Mesothelial cell of epicardium (in vitro differentiated cells): ENCODE measurements at places on chromosomes 2 and 18.
A peak's percentile ranks its signal among the peaks of the same experiment; 100 is the strongest.

DNA sequence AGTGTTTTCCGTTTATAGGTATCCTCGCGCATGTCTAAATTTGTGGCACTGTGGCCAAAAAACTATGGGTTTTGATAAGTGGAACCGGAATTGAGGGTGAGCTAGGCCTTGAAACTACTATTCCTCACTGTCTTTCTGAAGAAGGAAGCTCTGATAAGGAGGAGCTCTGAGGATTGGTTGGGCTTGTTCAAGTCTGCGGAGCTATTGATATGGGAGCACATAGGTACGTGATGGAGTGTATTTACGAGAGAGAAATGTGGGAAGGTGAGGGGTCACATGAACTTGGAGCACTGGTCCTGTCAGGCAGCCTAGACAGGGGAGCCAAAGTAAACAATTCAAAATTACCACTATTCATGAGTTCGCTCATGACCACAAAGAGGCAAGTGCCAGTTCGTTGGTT, 131.4 kb downstream of the BABAM2 start:
- no peak for DNase-seq

DNA sequence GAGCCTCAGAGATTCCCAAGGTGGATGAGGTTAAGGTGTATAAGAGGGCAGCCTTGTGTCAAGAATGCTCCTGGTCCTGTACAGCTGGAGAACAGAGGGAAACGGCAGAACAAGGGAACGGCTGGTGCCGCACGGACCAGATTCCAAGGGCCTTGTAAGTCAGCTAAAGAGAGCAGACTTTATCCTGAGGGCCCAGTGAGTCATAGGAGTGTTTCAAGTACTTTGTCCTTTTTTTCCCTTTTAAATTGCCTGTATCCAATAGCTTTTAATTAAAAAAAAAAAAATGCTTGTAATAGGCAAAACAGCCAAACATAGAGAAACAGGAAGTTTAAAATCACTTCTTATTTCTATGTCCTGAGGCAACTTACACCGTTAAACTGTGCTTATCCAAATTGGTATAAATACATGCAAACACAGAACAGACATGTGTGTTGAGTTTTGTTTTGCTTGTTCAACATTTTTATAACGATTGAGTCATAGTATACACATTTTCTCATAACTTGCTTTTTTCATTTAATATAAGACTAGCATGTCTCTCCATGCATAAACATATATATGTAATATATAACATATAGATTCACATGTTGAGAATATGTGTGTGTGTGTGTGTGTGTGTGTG, 42.1 kb upstream of the EVA1A start:
- DNase-seq: no peak

GRCh38 chr18:48297139-48297538, 112.0 kb downstream of the ZBTB7C start:
- no peak for DNase-seq

DNA sequence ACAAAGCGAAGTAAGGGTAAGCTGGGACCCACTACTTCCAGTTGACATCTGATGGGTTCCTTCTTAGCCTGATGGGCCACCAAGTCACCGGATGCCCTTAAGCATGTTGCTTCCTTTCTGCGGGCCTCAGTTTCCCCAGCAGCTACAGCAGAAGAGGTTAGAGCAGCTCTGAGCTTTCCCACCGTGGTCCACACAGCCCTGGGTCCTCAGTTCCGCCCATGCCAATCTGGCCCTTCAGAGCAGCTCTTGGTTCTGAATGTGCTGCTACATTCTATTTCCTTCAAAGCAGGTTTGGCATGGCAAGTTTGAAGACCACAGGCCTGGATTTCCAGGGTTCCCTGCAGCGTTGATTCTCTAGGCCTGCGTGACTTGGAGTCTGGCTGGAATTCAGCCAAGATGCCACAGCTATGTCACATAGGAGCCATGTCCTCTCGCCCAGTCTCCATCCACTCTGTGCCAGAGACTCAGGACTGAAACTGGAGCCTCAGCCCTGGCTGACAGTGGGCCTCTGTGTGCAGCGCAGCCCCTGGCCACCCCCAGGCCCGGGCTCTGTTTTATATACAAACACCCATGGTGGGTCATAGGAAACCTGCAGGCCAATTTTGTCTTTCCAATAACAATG, 79.6 kb downstream of the TFCP2L1 start:
- DNase-seq: no peak

- no peak for DNase-seq
These were observed 53.9 kb upstream of the NRP2 start for GRCh38 chr2:205628422-205628821.

DNA sequence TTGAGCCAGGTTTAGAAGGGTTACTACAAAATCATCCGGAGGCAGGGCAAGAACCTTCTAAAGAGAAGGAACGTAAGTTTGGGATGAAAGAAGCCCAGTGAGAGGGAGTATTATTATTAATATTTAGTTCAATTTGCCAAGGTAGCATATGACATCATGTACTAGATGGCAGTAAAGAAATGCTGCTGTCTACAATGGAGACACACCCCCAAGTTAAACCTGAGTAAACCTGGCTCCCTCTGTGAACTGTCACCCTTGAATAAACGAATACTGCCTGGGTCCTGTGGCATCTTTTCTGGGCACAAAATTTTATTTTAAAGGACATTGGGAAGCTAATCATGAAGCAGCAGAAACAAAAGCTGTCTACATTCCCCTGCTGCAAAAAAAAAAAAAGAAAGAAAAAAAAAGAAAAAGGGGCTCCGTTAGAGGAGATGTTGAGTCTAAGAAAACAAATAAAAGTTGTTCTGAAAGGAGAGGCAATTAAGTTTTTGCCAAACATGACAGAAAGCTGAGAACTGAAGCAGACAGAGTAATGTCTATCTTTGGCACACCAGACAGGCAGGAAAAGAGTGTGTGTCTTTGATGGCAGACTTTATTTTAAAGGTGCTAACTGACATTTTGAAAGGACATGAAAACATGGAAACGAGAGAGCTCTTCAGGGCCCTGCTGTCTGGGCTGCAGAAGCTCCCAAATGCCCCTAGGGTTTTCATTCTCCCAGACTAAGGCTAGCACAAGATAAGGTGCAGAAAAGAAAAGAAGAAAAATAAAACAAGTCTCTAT, 557.7 kb upstream of the CHAC2 start:
- DNase-seq: no peak

- DNase-seq: no peak
These were observed 57.4 kb upstream of the B3GNT7 start for GRCh38 chr2:231337807-231338759.

- DNase-seq: no peak
These were observed 101.1 kb downstream of the DPP4 start for GRCh38 chr2:161972866-161973265.

- no peak for DNase-seq
These were observed 12.5 kb downstream of the FIGN start for GRCh38 chr2:163723348-163723747.

GRCh38 chr2:144071461-144071860, 448.5 kb downstream of the ZEB2 start:
- DNase-seq: no peak

GRCh38 chr2:131031875-131032274, 61.4 kb downstream of the FAM168B start:
- no peak for DNase-seq

DNA sequence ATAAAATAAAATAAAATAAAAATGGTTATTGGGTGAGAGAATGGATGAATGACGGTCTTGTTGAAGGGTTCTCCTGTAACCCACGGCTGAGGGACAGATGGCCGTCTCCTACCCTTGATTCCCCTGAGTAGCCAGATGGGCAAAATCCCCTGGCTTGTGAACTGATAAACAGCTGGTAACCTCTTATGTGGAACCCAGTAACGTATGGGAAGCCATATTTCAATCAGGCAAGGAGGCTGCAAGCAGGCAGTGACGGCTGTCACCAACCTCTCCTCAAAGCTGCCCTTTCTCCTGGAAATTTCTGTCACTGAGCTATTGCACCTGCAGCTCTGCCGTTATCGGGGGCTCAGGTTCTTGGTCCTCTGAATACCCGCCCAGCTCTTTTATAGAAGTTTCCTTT, 165.3 kb upstream of the SMAD2 start:
- DNase-seq: no peak

- DNase-seq: no peak
These were observed 83.9 kb downstream of the WDSUB1 start for GRCh38 chr2:159202568-159203071.

- DNase-seq: peak; percentile 68
These were observed 1.1 kb upstream of the TACR1 start for GRCh38 chr2:75200140-75201096.

DNA sequence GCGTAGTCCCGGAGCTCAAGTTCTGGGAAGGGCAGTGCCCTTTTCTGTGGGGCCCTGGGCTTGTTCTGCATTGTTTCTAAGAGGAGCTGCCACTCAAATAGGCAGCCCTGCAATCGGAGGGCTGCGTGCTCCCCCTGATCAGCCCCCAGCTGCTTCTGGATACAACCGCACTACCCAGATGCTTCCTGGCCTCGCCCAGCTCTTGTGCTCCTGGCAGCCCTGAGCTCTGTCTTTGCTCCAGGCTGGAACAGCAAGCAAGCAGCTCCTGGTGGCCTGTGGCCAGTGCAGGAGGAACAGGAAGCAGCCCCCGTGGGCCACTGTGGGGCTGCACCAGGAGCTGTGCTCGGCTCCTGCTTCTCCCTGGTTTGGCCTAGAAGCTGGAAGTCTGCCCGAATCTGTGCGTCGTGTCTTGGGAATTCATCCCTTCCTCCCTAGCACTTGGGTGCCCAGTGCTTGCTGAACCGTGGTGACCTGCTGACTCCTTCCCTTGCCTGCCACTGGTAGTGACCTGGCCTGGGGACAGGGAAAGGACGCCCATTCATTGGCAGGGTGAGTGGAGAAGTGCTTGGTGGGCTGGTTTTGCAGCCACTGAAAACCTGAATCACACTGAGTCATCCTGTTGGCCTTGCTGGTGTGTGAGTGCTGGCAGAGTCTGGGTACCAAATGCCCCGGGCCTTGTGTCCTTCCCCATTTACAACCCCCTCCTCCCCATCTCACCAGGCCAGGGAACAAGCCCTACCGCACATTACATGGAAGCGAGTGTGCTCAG, 27.3 kb upstream of the NTSR2 start:
- DNase-seq: no peak

DNA sequence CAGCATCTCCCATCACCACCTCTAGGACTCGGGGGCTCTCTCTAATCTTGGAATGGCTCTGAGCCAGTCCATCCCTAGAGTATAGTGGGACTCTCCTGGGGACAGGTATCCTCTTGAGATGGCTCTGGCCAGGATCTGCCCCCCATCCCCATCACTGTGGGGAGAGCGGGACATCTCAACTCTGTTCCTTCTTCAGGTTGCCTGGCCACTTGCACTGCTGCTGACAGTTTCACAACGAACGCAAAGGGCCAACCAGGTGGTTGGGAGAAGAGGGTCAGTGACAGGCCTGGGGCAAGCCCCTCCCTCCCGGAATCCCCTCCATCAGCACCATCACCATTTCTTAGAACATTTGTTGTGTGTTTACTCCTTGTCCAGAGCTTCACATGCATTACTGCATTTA, 62.6 kb downstream of the CIB4 start:
- DNase-seq: no peak

DNA sequence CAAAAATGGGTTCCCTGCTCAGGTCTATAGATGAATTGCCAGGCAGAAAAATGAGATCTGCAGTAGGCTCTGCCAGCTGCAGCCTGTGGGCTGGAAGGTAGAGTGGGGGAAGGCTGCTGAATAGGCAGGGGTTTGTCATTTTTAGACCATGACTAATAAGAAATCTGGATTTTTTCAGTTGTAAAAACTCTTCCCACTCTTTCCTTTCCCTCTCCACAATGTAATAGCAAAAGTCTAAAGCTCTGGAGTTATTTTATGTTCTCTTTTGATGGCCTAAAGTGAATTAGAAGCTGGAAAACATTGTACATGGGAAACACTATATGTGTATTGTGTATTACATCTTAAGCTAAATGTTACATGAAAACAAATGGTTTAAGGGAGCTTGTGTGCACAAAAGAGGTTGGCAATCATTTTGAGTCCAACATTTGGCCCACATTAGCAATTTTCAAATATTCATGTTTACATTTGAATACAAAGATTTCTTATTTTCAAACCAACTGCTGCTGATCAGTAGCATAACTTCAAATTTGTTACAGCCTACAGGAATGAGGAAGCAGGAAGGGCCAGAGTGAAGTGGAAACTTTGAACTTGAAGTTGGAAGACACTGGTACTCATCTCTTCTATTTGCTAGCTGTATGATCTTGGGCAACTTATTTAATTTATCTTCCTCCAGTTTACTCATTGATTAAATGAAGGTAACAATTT, 407.1 kb downstream of the SLC4A3 start:
- DNase-seq: no peak

DNA sequence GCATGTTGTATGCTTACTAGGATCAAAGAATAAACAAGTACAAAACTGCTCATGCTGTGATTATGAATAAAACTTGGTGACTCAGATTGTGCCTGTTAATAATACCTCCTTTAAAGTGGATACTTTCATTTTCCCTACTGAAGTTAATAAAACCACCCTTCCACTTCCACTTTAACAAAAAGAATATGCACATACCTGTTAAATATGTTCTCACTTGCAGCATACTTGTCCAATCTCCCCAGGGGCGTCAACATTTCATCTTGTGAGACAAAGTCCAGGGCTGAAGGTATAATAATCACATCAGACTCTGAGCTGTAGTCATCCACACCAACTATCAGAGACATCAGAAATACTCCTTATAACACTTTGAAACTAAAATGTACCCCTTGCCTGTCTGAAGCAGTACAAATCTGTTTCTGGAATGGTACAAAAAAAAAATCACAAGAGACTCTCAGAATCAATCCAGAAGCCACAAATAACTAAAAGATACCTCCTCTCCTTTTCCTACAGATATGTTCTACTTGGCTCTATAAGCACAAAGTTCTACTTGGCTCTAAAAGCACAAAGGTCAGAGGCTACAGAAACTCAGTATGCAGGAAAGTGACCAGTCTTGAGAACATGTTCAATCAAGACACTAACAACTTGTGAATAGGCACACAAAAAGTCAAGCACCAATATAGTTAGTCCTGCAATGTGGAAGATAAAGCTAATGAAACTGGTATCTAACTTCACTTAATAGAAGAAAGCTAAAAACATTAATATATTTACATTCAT, 19.3 kb downstream of the PPP4R1 start:
- no peak for DNase-seq

- DNase-seq: no peak
These were observed 31.6 kb upstream of the NETO1 start for GRCh38 chr18:72899338-72899737.

- no peak for DNase-seq
These were observed 25.9 kb downstream of the MALT1 start for GRCh38 chr18:58697146-58697545.

- DNase-seq: no peak
These were observed 315.4 kb downstream of the CDH2 start for GRCh38 chr18:27861539-27861938.

DNA sequence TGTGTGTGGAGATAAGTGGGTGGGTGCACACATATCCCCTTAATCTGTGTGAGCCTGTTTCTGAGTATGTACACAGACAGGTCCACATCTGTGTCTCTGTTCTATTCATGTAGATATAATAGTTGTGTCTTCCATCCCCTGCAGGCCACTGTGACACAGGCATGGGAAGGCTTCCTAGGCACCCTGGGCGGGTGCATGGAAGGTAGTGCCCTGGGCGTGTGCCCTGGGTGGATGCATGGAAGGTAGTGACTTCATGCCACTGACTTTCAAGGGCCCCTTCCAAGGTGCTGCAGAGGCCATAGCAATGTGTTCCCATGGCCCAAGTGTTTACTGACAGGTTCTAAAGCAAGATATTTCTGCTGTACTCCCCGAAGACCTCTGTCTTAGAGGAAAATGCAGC, 462.5 kb upstream of the HS6ST1 start:
- no peak for DNase-seq
